ENCODE measurements at places on chromosomes 2 and 18.

DNA sequence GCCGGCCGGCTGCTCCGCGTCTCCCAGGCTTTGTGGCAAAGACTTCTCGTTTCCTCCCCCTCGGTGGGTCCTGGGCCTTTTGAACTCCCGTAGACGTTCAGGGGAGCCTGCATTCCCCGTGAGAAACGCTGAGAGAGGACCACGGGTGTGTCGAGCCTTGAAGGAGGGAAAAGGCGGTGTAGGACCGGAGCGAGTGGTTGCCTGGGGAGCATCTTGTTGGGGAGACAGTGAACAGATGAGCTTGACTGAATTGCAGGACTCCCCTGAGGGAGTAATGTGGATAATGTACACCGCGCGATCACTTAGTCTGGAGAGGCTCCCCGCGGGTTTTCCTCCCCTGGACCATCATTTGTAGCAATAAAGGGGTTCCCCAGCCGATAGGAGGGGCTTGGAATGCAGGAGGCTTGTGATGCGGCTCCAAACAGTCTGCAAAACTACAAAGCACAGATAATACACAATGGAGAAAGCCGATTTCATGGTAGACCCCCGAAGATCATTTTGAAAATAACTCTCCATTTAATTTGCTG lies 769 bp downstream of the ALMS1 start:
- DNase-seq: no peak

- no peak for DNase-seq
These were observed 91.9 kb downstream of the EPHA4 start for GRCh38 chr2:221480163-221480562.

DNA sequence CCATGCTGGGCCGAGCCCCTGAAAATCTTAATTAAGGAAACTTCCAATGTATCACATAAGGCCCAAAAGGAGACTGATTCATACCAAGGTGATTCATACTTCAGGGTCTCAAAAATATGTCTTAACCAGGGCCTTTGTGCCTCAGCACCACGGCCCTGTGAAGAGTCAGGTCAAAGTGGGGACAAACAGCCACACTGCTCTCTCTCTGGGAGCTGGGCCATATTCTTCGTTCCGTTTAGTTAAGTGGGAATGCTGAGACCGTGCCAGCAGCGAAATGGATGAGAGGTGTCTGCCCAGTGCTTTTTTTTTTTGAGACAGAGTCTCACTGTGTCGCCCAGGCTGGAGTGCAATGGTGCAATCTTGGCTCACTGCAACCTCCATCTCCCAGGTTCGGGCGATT lies 9.3 kb upstream of the PTMA start:
- no peak for DNase-seq

DNA sequence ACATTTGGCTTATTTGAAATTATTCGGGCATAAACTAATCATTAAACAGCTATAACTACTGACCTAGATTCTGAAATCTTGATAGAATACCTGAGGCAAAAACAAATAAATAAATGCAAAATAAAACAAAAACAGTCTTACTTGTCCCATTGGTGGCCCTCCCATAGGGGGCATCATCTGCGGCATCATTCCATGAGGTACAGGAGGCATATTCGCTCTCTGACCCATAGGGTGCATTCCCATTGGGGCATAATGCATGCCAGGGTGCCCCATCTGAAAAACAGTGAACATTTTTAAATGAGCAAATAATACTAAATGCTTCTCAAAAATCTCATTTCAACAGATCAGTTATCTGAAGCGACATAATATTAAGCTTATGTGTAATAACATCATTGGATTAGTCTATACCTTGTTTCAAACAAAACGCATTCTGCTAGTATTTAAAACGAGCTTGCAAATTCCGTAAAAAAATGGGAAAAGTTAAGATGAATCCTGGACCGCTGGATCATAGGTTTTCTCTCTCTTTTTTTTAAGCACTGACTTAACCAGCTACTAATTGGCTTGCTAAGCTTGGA lies 1.3 kb downstream of the PRPF40A start:
- DNase-seq: no peak

DNA sequence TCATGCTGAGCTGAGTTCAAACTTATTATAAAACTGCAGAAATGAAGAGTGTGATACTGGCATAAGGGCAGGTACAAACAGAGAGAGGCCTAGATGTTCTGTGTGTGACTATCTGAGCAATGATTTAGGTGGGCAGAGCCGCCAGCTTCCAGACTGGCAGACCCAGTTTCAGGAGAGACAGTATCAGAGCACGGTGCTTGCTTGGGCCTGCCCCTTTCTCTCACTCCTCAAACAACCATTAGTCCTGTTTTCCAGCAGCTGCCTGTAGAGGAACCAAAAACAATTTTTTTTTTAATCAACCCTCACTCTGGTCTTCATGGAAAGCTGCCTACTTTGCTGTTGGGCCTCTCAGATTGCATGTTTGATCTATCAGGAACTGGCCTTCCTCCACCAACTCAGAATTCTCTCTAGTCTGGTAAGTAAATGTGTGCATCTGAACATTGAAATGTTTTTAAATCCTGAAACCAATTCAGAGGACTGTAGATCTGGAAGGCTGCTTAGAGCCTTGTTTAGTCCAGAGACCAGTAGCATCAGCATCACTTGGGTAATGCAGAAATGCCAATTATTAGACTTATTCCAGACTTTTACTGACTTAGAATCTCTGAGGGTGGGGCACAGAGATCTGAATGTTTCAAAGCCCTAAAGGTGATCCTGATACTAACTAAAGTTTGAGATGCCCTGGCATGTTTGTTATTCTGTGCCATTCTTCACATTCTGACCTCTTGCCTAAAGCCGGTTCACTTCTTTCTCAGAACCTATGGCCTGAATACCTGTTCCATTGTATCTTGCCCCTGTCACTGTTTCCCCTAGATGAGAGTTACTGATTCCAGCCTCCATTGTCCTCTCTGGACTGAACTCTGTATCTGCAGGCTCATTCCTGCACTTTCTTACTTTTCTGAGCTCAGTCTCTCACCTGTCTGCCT lies 24.8 kb upstream of the CRIM1 start:
- no peak for DNase-seq

DNA sequence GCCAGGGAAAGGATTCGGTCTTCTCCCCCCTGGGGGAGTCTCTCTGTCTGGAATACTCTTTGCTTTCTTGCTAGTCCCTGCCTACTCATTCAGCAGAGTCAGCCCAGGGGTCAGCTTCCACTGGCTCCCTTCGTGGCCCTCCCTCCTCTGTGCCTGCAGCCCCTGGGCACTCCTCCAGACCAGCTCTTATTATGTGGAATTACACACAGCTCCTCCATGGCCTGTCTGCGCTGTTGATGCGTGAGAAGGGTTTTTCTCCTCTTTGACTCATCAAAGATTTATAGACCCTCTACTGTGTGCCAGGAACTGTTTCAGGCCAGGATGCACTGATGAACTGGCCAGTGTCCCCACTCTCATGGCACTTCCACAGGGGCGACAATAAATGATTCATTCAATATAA lies 44.4 kb downstream of the ST8SIA5 start:
- no peak for DNase-seq

DNA sequence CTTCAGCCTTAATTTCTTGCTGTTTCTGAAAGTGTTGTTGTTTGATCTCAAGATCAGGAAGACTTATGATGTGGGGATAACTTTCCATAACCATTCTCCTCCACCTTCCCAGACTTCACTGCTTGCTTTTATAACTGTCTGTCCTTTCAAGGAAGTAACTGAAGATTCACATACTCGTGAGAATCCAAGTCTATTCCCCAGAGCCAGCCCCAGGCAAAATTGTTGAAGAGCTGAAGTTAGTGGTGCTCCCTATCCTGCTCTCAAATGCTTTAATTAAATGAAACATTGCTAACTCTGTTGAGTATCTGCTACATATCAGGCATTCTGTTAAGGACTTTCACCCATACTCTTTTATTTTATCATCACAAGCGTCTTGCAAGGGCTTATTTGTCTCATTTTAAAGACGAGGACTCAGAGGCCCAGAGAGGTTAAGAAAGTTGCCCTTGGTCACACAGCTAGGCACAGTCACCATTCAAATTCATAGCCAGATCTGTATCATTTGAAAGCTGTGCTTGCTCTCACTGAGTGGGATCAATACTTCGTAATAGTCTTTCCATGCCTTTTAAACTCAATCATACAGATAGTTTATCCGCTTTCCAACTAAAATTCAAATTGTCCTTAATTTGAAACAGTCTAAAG lies 189.8 kb upstream of the TCF4 start:
- no peak for DNase-seq

GRCh38 chr2:142422769-142423168 lies 292.0 kb upstream of the LRP1B start:
- no peak for DNase-seq

DNA sequence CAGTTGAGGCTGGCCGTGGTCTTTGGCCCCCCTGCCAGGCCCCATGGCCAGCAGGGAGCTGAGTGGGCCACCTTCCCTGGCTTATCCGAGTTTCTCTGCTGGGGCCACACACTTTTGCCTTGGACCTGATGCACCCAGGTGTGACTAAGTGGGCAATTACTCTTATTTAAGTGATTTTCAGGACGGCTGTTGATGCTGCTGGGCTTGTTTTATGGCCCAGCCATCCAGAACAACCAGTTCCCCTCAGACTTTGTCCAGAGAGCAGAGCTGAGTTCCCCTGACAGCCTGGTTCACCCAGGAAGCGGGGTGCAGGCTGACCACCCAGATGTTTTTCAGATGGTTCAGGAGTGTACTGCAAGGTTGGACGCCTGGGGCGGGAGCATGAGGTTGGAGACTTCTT lies 68.8 kb downstream of the GLI2 start:
- DNase-seq: no peak

DNA sequence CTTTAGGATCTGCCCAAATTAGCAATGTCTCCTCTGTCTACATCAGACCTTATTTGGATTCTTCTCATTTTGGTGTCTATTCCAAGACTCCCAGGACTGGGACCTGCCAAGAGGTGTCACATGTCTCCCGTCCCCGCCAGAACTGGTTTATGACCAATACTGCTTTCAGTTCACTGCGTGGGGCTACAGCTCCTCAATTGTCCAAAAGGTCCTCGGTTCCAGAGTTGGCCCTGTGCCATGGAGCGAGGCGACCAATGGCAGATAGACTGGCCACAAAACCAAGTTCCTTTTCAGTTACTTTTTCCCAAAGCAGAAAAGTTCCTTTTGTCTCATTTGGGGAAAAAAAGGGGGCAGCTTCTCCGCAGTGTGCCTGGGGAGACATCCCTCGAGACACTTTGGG lies 144.1 kb upstream of the ZNF236 start:
- no peak for DNase-seq

DNA sequence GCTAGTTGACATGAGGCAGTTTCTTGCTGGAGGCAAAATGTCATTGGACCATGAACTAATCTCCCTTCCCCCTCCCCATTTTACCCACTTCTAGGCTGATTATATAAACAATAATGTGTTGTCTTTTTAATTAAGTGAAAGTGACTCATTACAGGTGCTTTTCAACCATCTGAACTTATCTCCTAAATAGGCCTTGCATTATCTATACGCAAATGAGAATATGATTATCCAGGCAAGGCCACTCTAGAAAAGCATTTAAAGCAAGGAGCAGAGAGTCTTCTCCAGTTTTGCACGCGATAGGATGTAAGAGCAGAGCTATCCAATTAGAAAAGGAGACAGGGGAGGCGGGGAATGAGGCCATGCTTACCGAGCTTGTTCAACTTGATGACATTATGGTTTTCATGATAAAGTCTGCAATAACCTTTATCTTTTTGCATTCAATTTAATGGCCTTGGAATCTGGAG lies 286.1 kb upstream of the SIX3 start:
- no peak for DNase-seq

DNA sequence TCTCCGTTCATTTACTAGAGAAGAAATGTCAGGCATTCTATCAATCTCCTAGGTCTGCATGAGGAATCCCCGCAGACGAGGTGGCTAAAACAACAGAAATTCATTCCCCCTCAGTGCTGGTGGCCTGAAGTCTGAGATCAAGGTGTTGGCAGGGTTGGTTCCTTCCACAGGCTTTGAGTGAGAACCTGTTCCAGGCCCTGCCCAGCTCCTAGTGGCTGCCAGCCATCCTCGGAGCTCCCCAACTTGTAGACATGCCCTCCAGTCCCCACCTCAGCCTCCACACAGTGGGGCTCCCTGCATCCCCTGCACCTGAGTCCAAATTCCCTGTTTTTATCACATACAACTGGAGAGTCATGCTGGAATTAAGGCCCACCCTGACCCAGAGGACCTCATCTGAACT lies 145.3 kb upstream of the ALKAL2 start:
- no peak for DNase-seq

GRCh38 chr2:29023188-29023587 lies 42.1 kb downstream of the TOGARAM2 start:
- DNase-seq: no peak

DNA sequence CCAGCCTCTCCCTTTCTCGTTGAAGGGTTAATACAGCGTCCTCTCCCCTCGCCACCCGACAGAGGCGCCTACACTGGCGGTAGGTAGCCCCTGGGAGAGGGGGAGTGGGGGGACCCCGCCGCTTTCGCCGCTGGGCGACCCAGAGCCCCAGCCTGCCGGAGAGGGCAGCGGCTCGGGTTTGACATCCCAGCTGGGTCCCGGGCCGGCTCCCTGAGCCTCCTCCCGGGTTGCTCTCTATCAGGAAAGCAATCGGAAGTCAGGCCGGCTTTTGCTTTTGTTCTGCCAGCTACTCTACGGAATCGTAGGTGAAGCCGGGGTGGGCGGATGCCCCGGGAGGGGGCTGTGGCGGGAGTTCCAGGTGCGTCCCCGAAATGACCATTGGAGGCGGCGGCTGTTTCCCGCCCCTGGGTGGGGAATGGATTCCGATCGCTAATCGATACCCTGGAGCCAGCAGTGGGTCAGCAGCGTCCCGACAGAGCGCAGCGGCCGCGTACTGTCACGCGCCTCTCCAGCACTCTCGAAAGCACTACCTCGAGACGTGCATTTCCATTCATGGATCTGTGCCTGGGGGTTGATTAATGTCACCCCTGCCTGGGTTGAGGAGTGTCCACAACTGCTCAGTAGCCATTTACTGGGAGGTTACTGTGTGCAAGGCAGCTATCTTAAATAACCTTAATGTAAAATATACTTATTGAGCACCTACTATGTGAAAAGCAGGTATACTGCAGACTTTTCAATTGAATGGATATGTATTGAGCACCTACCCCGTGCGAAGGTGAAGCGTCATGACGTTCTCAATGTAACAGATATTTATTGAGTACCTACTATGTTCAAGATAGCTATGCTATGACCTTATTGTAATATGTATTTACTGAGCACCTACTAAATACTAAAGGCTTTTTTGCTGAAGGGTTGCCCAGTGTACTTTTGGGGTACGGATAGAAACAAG lies 1.1 kb downstream of the MAPK4 start:
- DNase-seq: no peak

GRCh38 chr18:75208155-75208835 lies 644 bp downstream of the PTGR3 start:
- DNase-seq: no peak

DNA sequence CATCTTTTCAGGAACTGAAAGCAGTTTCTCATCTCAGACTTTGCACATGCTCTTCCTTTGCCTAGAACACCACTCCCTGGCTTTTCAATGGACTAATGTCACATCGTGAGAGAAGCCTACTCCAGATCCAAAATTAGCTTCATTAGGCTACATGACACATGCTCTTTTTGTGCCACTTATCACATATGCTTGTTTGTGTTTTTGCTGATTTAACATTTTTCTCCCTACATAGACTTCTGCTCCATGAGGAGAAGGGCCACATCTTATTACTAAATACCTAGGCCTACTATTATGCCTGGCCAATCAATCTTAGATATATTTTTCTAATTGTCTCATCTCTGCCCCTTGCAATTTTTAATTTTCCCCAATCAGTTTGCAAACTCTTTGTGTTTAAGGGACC lies 186.4 kb upstream of the LHCGR start:
- no peak for DNase-seq

Data from mesenteric fat pad (tissue), 1 donor.